Left forelimb (tissue), 1 donor: ENCODE measurements at places on chromosomes 13 and 19.

DNA sequence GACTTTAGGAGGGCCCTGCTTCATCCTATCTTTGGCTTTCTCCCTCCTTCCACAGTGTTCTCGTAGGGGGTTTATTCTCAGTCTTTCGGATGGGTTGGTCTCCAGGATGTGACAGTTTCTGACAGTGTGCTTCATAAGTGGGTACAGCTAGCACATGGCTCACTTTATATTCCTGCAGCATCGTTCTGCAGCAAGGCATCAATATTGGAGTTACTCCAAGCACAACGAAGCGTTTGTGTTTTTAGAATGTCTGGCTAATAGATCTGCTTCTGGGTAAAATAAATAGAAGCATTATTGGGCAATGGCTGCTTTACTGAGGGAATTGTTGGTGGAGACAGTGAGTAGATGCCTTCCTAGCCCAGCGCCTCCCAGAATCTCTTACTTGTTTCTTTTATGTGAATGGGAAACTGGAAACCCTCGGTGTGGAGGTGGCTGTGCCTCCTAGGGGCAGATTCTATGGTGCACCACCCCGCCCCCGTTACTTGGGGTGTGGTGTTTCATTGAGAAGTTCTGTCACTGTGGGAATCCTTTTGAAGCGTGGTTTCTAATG is 2.0 kb downstream of the FARP1 start:
- DNase-seq = no peak

GRCh38 chr19:58451358-58452101 is at the start of gene ZNF324B:
Gene ZNF324B, plus strand, starts transcription at chr19:58451622. Its CDS starts 2,080 bp downstream, at chr19:58453702.
- DNase-seq = peak; percentile 96

DNA sequence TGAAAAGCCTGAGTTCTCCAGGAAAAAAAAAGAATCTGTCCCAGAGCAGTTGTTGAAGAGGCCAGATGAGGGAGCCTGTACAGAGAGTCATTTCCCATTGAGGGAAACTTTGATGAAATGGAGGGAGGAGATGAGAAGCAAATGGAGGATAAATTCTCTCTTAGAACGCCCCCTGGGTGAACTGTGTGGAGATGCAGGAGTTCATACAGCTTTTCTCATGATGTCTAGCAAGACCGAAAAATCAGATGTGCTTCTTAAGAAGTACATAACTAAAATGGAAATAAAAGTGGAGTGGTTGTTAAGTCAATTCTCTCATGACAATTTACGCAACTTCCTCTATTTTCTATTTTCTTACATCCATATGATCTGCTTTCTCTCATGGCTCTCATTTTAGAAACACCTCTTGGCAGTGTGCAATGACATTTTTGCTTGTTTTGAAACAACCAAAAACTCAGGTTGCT is 1263.1 kb downstream of the PCDH9 start:
- no peak for DNase-seq

DNA sequence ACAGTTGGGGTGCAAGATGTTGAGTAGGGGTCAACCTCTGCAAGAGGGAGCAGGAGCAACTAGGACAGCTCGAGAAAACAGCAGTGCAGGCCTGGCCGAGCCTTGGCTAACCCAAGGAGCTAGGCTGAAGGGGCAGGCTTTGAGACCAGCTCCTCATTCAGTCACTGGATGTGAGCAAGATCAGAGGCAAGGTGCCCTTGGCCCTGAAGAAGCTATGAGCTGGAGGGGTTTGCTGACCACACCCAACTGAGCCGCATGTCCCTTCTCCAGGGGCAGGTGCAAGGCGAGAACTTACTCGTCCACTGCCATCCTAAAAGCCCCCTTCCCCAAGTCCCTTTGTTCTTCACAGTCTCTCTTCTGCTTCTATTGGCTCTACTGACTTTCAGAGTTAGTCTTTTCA is 126.1 kb upstream of the UBL3 start:
- no peak for DNase-seq

DNA sequence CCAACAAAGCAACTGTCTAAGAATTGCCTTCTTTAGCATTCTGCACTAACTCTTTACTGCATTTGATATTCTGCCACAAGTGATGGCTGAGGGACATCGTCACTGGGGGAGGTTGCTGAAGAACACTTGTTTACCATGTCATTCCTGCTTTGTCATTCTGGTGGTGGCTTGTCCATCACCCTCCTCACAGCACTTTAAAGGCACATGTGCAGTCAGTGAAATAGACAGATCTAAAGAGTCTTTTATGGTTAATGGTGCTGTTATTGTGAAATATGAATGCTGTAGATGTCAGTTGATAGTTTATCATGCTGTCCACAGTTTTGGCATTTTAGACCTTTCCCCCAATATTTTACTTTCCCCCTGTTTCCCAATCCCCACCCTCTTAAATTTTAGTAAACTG is 120.9 kb upstream of the TSC22D1 start:
- DNase-seq = no peak

DNA sequence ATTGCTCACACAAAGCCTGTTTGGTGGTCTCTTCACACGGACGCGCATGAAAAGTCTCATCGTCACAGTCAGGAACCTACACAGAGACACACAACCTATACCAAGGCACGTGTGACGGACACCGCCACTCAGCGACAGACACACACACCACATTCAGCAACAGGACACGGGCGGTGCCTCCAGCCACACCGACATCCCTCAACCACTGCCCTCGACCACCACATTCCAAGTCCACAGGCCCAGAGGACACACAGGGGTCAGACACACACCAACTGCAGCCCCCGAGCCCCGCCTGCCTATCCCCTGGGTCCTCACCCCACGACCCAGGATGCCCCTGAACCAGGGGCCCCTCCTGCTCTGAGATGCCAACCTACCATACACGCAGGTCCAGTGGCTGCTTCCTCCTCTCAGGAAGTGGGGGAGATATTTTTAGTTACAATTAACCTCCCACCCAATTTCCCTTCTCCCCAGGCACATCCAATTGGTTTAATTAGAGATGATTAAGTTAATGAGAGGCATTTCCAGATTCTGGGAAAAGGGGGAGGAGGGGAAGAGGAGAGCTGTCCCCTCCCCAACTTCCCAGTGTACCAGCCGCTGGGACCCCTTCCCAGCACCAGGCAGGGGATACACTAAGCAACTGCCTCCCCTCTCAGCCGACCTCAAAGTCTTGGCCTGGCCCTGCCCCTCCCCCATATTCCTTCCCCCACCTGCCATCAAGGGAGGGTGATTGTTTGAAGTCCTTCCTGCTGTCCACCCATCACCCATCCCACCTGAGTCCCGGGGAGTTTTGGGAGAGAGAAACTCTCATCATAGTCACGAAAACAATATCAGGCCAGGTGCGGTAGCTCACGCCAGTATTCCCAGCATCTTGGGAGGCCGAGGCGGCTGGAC is 20.4 kb downstream of the MEIS3 start:
- DNase-seq = no peak

DNA sequence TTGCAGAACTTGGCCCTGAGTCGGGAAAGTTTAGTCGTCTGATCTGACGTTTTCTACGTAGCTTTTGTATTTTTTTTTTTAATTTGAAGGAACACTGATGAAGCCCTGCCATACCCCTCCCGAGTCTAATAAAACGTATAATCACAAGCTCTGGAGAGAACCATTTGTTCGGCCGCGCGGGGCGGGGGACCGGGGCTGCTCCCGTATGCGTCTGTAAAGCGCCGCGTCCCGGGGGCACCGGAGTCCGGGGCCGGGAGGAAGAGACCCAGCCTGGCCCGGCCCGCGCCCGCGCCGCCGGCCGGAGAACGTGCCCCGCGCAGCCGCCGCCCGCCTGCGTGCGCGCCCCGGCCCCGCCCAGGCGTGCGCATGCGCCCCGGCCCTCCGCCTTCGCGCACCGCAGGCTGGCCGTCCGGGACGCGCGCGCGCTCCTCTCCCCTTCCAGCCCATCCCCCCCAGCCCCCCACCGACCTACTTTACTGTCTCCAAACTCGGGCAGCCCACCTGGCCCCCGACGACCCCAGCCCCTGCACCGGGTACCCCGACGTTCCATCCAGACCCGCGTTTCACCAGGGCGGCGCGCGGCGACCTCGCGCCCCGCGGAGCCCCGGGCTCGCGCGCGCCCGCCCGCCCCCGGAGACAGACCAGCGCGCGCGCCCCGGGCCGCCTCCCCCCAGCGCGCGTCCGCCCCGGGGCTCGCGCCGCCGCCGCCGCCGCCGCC is 785 bp upstream of the USF2 start:
- peak; percentile 88 for DNase-seq

- no peak for DNase-seq
Measured at GRCh38 chr13:50366488-50367174, 351.4 kb downstream of the KCNRG start.

- no peak for DNase-seq
Measured at GRCh38 chr13:28322256-28322905, 172.5 kb downstream of the FLT1 start.

DNA sequence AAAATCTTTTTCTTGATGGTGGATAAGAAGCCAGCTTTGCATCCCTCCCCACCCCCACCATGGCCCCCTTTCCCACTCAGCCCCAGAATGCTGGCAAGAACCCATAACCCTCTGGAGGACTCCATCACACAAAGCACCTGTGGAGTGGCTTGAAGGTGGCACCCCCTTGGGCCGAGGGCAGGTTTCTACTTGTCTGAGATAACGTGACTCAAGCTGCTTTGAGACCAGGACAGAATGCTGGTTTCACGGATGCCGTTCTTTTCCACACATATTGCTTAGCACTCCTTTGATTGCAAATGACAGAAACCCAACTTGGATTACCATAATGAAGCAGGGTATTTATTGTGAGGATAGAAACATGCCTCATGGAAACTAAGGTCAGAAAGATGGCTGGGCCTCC is 82.2 kb downstream of the LACC1 start:
- no peak for DNase-seq

- DNase-seq = no peak
Measured at GRCh38 chr13:40469581-40470310, 196.7 kb downstream of the FOXO1 start.

DNA sequence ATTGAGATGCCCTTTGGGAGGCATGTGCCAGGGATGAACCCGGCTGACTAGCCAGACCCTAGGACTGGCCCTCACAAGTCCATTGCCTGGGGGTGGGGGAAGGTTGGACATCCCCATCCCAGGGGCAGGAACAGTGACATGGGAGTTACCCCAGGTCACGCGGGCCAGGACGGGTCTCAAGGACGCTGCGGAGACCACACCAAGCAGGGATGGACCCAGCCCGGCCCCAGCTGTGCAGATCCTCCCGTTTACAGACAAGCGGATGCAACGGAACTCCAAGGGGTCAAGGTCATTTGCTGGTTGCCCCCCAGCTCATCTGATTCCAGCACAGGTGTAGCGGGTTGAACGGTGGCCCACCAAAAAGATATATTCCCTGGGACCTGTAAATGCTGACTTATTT is 20.0 kb downstream of the F2RL3 start:
- DNase-seq = no peak

GRCh38 chr13:98781045-98781444 is 28.6 kb upstream of the SLC15A1 start:
- no peak for DNase-seq

- DNase-seq = no peak
Measured at GRCh38 chr19:10219678-10220077, 11.5 kb downstream of the S1PR2 start.
